Fibroblast of lung (primary cell): ENCODE measurements at places on chromosomes 11 and 22. TPM values are rescaled to one million over a fixed set of nuclear protein-coding genes. Genes with fewer than 3 reads are reported as not detected.

The FAM180B gene
- total RNA-seq = not detected in 2 replicates

The GLB1L3 gene
- not detected in 2 replicates for total RNA-seq

The C11orf42 gene
- total RNA-seq = not detected in 2 replicates

The CECR2 gene
- under 0.01 and 0.51 TPM in 2 replicates for total RNA-seq

The PLXNB2 gene
- 130 and 209 TPM in 2 replicates for total RNA-seq

The GTSE1 gene
- 0.26 and 2.0 TPM in 2 replicates for total RNA-seq

The MRPL16 gene
- 39.3 and 43.1 TPM in 2 replicates for total RNA-seq

The CLNS1A gene
- 130 and 166 TPM in 2 replicates for total RNA-seq
